AG09309 (cell line): ENCODE measurements at places on chromosomes 5 and 9.

DNA sequence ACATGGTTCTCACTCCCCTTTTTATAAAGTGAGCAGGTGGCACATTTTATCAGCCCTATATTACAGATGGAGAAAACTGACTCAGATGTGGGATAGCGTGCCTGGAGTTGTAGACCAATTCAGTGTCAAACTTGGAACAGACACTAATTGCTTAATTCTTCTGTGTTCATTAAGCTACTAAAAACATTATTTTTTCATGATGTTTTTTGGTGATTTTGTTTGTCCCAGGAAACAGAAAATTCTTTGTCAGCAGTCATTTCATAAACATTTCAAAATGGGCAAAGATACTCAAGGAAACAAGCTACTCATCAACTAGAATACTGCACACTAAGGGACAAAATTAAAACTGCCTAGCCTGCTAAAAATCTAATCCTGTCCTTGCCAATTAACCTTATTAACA is 2.2 kb downstream of the ABHD17B start:
- no peak for DNase-seq

DNA sequence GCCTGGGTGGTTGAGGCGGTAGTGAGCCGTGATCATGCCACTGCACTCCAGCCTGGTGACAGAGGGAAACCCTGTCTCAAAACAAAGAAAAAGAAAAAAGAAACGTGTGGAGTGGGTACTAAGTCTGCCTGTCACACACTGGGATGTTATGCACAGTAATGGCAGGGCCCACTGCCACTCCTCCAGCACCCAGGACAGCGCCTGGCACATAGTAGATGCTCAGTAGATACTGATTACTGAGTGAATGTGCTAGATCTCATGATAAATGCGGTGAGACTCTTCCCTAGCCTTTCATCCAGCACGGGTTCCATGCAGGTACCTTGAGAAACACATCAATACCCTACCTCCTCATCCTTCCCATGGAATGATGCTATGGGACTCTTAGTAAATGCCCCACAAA is 87.4 kb upstream of the HSPA9 start:
- DNase-seq = no peak

- no peak for DNase-seq
Observed at GRCh38 chr9:87885484-87886189, 3.0 kb downstream of the SPATA31E1 start.

- no peak for DNase-seq
Observed at GRCh38 chr5:126849101-126849678, 72.3 kb downstream of the LMNB1 start.

DNA sequence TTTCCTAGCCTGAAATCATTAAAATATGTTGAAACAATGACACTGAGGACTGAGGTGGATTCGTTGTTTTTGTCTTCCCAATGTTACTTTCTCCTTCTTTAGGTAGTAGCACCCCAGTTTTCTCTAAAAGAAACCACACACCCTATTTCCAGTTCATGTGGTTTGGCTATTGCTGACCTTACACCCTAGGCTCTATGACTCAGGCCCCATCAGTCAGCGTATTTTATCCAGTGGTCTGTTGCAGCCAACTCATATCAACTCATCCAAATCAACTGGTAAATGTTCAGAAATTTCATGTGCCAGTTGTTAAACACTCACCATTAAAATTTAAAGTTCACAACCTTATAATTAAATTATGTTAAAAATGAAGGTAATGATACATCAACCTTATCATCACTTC is 44.6 kb upstream of the NFIB start:
- DNase-seq = no peak

DNA sequence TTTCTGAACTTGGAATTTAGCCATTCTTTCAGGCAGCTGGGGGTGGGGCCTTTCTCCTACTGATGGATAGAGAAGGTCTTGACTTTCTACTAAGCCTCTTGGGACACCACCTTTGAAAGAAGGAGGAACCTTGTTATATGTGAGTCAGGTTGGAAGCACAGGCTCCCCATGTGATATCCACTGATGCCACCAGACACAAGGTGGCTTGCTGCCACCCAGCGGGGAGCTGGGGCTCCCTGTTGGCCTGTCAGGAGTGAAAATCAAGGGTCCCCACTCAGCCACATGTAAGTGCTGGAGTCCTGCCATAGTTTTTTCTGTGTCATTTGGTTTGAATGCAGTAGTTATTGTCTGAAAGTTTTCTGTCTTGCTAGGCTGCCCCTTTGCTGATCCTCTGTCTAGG is 252.4 kb upstream of the NFIL3 start:
- no peak for DNase-seq

DNA sequence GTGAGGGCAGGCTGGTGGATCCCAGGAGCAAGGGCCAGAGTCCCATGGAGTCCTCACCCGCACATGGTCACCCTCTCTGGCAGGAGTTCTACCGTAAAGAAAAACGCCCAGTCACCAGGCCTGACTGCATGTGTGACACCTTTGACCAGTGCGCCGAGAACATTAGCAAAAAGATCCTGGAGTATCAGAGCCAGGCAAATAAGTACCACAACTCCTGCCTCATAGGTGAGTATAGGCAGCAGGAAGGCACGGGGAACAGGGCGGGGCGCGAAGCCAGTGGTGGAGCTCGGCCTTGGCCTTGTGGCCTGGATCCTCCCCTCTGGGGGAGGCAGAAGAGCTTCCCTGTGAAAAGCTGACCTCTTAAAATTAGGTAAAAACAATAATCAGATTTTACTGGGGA is 45.4 kb upstream of the TDRD7 start:
- DNase-seq = no peak

DNA sequence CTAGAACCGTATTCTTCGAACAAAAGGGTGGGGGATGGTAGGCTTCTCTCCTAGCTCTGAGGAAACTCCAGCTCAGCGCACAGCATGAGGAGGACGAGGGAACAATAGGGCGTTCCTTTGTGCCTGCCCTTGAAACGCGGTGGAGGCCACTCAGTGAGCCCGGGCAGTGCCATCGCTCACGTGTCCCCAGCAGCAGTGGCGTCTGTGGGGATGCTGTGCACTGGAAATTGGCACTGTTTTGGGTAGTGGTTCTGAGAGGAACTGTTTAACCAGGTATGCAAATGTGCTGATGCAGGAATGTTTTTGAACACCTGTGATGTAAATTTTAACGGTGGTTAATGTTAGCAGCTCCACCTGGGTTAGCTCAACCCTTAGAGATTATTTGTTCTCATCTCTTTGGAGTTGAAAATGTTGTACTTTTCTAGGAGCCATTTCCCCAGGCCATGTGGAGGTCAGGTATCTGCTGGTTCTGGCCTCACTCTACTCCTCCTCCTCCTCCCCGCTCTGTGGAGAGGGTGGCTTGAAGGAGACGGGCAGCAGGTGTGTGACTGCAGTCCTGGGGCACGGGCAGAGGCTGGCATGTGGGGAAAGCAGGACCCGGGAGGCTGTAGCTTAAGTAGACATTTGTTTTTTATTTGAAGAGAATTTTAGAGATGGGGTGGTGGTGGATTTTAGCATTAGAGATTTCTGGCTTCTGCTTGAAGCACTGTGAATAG is 48.3 kb downstream of the EHMT1 start:
- no peak for DNase-seq

DNA sequence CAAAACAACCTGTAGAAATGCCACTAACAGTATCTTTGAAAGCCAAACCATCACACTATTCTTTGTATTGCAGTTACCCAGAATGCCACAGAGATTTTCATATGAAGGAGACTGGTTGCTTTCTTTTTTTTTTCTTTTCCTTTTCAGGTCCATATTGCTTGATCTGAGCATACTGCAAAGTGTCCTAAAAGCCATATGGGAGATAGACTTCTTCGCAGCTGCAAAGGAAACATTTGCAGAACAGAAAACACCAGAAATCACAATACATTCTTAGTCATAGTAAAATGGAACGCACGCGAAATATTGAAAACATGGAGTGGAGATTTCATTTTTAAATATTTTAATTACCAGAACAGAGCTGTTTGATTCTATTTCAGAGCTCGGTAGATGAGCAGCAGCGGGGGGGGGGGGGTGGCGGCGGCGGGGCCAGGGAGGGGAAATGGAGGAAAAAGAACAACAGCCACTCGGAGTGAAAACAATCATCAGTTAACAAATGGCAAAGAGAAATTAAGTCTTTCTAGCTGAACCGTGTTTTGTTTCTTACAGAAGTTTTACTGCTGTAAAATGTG is 284.1 kb downstream of the NFIB start:
- DNase-seq = no peak

- no peak for DNase-seq
Observed at GRCh38 chr9:114894206-114894605, 36.2 kb downstream of the TNFSF8 start.

DNA sequence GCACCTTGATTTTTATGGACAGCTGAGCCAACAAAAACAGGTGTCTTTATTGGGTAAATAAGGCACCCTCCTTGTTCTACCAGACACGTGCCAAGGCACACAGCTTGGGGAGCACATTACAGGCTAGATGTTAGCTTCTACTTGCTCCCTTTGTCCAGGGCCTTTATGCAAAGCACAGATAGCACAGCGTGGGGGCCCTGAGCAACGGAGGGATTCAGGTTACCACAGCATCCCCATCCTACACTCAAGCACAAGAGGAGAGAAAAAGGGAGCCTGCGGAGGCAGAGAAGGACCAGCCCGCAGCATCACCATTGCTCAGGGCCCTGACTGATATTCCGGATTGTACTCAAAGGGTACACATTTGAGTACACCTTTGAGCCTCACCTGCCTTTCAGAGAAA is 181.7 kb upstream of the KIF2A start:
- no peak for DNase-seq

GRCh38 chr9:89465001-89465451 is 32.9 kb downstream of the SEMA4D start:
- DNase-seq = no peak

- no peak for DNase-seq
Observed at GRCh38 chr5:54401515-54401914, 54.0 kb upstream of the HSPB3 start.

DNA sequence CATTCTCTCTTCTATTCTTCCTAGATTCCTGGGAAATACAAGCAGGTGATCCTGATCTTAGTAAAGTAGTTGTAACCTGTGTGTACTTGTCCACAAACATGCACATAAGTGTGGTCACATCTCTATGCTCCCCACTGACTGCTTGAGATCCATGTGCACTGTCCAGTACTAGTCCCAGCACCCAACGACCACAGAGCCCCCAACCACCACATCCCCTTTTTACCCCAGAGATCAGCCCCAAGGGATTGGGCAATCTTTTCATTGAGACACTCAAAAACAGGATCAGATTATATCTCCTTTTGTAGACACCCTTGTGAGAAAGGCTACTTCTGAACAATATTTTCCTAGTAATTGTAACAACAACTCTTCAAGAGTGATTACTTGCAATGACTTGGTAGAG is 240.6 kb downstream of the ACTL7B start:
- no peak for DNase-seq

- no peak for DNase-seq
Observed at GRCh38 chr9:1948541-1948940, 66.6 kb upstream of the SMARCA2 start.

- DNase-seq = no peak
Observed at GRCh38 chr9:132099741-132100407, 20.2 kb upstream of the MED27 start.

DNA sequence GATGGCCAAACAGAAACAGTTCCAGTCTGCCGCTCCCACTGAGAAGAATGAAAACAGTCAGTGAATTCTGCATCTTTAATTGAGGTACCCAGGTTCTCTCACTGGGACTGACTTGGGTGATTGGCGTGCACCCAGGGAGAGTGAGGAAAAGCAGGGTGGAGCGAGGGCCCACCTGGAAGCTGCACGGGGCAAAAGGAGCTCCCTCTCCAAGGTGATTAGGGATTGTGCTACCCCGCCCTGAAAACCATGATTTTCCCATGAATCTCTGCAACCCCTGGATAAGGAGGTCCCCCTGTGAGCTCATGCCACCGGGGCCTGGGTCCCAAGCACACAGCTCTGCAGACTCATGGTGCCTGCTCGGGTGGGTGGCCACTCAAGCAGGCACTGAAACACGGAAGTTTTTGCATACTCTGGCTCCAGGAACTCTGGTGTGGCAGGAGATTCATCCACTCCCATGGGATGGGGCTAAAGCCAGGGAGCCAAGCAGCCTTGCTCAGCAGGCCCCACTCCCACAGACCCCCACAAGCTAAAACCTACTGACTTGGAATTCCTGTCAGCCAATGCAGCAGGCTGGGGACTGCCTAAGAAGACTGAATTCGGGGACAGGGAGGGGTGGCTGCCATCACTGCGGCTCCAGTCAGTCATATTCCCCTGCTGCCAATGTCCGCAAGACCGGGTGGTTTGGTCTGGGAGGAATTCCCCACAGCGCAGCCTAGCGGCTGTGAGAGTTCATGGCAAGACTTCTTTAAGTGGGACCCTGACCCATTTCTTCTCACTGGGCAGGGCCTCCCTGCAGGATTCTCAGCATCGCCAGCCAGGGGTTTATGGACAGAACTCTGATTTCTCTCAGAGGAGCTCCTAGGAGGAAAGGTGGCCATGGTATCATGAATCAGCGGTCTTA is 652.2 kb upstream of the RGMB start:
- DNase-seq = no peak

DNA sequence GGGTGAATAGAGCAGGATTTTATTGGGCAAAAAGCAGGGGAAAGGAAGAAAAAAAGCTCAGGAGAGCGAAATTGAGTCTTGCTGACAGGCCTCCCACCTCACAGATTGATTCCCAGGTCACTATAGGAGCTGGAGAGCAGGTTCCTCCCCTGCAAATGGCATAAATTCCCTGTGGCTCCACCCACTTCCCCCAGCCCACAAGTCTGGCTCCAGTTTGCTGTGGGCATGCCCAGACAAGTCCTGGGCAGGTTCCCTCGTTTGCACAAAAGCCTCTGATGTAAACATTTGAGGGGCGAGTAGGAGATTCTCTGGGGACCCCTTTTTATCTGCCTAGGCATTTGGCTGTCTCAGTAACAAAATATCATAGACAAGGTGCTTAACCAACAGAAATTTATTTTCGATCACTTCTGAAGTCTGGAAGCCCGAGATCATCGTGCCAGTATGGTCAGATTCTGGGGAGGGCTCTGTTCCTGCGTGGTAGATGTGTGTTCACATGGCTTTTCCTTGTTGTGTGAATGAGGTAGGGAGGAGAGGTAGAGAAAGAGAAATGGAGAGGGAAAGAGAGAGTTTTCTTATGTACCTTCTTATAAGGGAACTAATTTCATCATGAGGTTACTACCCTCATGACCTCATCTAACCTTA is 614.5 kb downstream of the MAT2B start:
- no peak for DNase-seq

DNA sequence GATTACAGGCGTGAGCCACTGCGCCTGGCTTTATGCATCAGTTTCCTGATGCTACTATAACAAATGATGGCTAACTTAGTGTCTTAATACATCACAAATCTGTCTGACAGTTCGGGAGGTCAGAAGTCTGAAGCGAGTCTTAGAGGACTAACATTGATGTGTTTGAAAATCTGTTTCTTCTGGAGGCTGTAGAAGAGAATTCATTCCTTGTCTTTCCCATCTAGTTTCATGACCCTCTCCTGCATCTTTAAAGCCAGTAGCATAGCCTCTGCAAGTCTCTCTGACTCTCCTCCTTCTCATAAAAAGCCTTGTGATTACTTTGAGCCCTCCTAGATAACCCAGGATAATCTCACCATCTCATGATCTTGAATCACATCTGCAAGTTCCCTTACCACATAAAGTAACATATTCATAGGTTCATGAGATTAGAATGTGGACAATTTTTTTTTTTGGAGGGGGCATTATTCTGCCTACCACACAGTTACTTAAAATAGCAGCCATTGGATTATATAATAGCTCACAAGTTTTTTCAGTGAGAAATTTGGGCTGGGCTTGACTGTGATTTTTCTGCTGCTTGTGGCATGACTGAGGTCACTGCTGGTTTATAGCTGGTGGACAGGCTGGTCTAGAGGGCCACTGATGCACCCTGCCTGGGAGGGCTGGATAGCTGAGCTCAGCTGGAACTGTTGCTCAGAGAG is 134.8 kb downstream of the FBXL7 start:
- no peak for DNase-seq

GRCh38 chr5:133298447-133298846 is 246.6 kb downstream of the HSPA4 start:
- no peak for DNase-seq
